NCI-H187 treated with DMSO at 0.1 percent for 48 hours (cell line): ENCODE measurements at places on chromosomes 3 and 15.

DNA sequence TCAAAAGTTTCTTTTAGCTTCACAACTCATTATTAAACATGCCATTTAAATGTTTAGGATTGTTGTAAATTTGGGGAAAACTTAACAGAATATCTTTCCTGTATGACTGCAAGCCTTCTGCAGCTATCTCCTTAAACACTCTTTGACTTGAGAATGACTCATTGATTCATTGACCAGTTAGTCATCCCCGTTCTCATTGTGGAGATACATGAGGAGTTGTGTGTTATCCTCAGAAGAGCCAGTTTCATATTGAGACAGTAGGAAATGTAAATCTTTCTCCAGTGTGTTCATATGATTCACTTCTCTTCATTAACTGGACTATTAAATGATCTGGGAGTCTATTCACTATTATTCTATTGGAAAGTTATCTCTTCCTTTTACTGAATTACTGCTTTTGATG is 83.0 kb downstream of the CRYGS start:
- no peak for DNase-seq

GRCh38 chr3:17979911-17980310 is 237.5 kb upstream of the TBC1D5 start:
- DNase-seq, result no peak

GRCh38 chr15:79167776-79168175 is 77.2 kb upstream of the RASGRF1 start:
- no peak for DNase-seq

- DNase-seq, result no peak
Observed at GRCh38 chr3:108546692-108547091, 36.3 kb upstream of the MYH15 start.

- no peak for DNase-seq
Observed at GRCh38 chr3:156406393-156406792, 148.5 kb downstream of the SSR3 start.

DNA sequence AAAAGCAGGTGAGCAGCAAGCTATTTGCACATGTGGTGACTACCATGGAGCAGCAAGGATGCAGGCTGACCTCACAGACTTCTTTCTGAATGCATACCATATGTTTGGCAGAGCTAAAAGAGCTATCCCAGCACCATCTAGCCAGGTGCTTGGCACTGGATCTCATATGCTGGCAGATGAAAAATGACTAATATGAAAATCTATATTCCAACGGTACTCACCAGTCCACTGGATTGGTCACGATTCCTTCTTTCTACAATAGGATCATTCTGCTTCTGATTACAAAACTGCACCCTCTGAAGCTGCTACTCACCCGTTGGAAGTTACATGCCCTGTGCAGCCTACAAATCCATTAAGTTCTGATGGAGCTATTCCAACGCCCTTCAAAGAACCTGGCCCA is 714.3 kb upstream of the CFAP20DC start:
- DNase-seq, result no peak

DNA sequence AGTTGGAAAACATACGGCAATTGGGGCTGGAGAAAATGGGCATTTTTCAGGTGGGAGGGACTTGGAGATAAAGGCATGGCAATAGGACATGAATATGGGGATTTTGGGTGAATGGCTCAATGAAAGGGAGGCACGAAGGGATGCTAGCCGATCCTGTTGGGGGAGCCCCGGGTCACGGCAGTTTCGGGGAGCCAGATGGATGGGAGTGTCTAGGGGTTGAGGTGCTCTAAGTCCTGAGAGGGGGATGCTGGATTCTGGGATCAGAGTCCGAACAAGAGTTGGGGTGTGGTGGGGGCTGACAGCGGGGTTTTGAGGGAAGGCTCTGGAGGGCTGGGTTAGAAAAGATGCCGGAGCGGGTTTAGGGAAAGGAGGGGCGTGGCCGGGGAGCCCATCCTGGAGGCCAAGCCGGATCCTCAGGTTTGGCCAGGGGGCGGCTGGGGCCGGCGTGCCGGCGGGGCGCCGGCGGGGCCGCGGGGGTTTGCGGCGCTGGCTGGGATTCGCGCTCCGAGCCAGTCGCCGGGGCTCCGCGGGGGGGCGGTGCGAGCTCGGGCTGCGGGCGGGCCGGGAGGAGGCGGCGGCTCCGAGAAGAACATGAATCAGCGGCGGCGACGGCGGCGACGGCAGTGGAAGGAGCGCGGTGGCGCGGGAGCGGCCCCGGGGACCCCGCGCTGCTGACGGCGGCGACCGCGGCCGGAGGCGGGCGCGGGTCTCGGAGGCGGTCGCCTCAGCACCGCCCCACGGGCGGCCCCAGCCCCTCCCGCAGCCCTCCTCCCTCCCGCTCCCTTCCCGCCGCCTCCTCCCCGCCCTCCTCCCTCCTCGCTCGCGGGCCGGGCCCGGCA is at the start of gene TYRO3:
Gene TYRO3, plus strand, starts transcription at position 813 of the 839 bp plus-strand sequence. CDS start 46 bp downstream, outside the sequence.
- no peak for DNase-seq

DNA sequence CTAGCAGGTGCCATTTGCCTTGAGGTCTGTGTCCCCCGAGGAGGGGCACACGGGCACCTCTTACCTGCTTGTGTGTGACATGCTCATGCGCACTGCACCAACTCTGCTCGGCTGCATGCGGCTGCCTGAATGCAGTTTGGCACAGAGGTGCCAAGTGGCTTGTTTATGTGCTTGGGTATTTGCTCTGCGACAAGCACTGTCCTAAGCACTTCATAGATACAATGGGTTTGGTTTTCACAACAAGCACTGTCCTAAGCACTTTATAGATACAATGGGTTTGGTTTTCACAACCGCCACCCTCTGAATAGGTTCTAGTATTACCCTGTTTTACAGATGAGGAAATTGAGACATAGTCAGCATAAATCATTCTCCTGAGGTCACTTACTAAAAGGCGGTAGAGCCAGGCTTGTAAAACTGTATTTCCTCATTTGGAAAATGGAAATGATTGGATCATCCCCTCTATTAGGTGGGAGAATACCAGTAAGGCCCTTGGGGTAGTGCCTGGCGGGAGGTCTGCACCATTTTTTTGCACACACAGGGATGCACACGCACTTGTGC is 487 bp downstream of the ITIH4 start:
- no peak for DNase-seq

DNA sequence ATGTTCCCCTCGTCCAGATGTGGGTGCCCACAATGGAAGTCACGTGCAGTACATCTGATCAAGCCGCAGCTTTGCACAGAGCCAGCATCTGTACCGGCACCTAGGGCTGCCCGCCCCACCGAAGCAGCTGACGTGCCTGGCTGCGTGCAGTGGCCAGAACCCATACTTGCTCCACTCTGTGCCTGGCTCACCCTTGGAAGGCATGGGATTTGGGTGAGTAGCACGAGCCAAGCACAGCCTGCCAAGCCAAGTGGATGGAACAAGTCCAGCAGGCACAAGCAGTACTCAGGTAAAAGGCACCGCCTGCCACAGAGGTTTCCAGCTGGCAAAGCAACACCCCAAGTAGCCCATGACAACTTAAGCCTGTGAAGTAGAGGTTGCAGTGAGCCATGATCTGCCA is 261.3 kb downstream of the TBC1D5 start:
- DNase-seq, result no peak

GRCh38 chr3:179473565-179473964 is 22.3 kb upstream of the GNB4 start:
- no peak for DNase-seq

DNA sequence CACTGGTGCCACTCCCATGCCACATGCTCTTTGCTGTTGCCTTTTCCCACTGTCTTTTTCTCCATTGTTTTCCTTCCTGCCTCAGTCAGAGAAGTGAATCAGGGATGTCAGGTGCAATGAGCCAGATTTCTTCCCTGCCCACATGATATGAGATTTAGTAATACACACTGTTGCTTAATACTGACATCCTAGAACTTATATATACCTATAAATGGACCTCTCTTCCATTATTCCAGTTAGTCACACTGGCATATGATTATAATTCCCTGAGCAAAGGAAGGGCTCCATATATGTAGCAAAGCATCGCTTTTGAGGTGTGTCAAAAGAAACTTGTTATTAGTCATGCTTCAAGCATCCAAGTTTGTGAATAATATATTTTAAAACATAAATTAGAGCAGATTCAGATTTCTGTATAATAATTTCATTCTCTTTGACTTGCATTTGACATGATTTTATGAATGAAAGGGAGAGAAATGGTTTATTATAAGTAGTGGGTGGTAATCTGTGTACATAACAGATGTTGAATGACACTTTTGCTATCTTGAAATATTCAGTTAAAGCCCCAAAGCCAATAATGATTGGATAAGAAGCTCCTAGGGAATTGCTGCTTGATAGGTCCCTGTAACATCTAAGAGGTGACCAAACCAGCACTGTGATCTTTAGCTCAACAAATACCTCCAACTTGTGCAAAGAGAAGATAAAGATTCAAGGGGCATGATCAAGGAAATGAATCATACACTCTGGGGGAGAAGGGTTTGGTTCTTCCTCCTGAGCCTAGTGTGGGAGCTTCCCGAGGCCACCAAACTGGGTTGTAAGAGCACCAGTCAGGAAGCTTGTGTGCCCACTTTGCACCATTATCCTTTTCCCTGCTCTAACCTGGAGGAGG is 48.6 kb downstream of the CHST2 start:
- no peak for DNase-seq

DNA sequence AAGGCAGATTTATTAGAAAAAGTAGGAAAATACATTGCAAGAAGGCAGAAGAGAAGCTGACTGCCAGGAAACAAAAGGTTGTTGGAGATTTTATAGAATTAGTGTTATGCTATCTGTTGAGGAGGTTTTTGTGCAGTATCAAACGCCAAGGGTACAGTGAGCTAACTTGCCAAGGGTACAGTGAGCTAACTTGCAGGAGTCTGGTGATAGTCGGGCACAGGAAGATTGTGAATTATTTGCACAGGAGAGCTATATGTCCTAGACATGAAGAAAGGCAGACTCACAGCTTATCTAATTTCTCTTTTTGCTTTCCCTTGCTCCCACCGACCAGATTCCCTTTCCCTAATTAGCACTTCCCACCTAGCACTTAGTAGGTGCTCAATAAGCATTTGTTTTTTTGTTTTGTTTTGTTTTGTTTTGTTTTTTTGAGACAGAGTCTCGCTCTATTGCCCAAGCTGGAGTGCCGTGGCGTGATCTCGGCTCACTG is 2.7 kb upstream of the CSK start:
- DNase-seq, result no peak

DNA sequence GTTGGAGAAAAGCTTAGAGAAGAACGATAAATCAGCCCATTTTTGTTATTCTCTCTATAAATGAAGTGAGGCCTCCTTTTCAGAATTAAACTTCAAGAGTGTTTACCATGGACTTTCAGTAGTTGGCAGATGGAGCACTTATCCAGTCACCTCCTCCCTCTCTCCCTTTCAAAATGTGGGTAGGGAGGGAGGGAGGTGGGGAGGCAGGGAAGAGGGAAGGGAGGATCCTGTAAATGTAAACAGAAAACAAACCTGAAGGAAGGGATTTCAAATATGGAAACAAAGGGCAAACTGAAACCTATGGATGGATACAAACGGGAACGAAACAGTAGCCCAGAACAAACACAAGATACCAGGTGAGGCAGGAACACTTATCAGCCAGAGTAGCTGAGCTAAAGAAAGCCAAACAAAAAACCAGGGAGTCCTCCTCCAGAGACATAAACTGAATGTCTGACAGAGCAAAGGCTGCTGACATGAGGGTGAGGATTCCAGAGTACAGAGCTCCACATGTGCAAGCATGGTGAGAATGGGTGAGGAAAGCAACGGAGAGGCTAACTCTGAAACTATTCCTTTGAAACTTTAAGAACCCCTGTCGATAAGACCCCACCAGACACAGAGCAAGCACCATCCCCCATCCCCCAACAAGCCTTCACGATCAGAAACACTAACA is 41.0 kb upstream of the GP5 start:
- DNase-seq, result peak; percentile 68

- no peak for DNase-seq
Observed at GRCh38 chr15:42332331-42332730, 27.0 kb upstream of the CAPN3 start.

DNA sequence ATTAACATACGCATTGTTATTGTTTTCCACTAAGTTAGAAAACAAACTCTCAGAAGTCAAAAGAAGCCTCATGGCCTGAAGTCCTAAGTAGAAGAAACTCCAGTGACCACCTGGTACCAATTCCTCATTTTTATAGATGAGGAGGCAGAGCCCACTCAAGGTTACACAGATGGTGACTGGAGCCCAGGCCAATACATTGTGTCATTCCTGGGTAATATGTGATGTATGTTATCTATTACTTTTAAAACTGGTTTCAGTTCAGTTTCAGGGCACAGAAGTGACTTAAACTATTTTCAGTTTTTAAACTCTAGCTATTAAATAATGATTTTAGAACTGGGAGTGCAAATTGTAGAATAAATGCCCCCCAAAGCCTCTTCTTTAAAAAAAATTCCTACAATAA is 66.7 kb upstream of the STXBP5L start:
- no peak for DNase-seq

DNA sequence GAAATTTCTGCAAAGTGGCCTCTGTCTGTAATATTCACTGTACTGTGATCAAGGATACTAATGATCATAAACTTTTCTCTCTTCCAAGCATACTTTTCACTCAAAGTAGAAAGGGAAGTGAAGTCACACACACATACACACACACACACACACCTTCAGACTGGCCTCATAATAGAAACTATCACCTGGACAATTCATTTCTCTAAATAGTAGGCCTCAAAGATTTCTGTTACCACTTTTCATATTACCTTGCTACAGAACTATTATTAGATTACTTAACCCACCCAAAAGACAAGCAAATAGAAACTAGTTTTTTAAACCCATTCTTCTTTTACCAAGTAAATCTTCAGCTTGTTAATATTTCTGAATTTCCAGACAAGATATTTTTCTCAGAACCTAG is 12.2 kb downstream of the CPB1 start:
- no peak for DNase-seq

GRCh38 chr15:94305133-94305532 is 73.8 kb downstream of the MCTP2 start:
- DNase-seq, result no peak

DNA sequence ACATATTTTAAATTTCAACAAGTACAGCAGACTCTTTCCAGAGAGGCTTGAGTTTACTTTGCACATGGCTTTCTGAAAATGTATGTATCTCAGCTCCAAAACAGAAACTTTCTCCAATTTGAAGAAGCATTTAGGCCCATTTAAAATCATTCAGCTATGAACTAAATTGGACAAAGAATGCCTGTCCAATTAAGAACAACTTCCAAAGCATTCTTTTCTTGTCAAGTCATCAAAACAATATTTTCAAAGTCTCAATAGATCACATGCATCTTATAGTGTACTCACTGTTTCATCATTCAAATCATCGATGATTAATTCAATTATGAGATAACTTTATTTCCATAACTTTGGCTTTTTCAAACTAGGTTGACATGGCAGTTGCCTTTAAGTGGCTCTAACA is 95.2 kb downstream of the KBTBD8 start:
- no peak for DNase-seq

GRCh38 chr15:45572617-45573016 is 14.6 kb upstream of the BLOC1S6 start:
- DNase-seq, result no peak
